ENCODE measurements at places on chromosomes 6 and 20.

- DNase-seq: no peak
Observed at GRCh38 chr6:31490115-31490873, 7.7 kb upstream of the MICB start.

GRCh38 chr20:32559753-32560380 lies 25.3 kb downstream of the NOL4L start:
- no peak for DNase-seq

- no peak for DNase-seq
Observed at GRCh38 chr6:147717991-147718390, 209.5 kb downstream of the SAMD5 start.

GRCh38 chr20:63741676-63742380 lies 2.3 kb downstream of the SLC2A4RG start:
- no peak for DNase-seq

- no peak for DNase-seq
Observed at GRCh38 chr6:108847738-108848115, 495 bp upstream of the ARMC2 start.

GRCh38 chr20:17651129-17651759 lies 30.8 kb downstream of the RRBP1 start:
- no peak for DNase-seq

GRCh38 chr6:4105980-4106536 lies 27.1 kb upstream of the FAM217A start:
- no peak for DNase-seq

- DNase-seq: no peak
Observed at GRCh38 chr6:79353226-79353625, 118.7 kb upstream of the HMGN3 start.

- DNase-seq: no peak
Observed at GRCh38 chr6:13687917-13688351, 23.7 kb downstream of the RANBP9 start.
